Left kidney (tissue), 8 donors: ENCODE measurements at places on chromosomes 13 and 19. TPM values are rescaled to one million over a fixed set of nuclear protein-coding genes. Genes with fewer than 3 reads are reported as not detected.

DNA sequence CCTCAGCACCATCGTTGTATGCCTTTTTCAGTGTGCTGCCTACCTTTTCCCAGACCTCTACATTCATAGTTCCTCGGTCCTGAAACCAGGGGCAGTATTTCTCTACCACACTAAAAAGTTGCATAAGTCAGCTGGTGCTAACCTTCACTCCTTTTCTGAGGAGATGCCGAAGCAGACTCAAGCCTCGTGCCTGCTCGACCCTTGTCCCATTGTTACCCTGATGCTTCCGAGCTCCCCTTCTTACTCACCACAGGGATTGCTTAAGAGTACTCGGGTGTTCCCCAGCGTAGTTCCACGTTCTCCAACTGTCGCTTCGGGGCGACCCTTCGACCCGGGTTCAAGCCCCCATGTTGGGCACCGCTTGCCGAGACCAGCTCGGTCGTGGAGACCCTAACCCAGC, 19.0 kb upstream of the IL17D start:
- DNase-seq: no peak

GRCh38 chr13:98405107-98405571, 171.8 kb downstream of the STK24 start:
- DNase-seq: no peak

GRCh38 chr19:55099557-55100506, 17.6 kb downstream of the PPP1R12C start:
- DNase-seq: no peak

DNA sequence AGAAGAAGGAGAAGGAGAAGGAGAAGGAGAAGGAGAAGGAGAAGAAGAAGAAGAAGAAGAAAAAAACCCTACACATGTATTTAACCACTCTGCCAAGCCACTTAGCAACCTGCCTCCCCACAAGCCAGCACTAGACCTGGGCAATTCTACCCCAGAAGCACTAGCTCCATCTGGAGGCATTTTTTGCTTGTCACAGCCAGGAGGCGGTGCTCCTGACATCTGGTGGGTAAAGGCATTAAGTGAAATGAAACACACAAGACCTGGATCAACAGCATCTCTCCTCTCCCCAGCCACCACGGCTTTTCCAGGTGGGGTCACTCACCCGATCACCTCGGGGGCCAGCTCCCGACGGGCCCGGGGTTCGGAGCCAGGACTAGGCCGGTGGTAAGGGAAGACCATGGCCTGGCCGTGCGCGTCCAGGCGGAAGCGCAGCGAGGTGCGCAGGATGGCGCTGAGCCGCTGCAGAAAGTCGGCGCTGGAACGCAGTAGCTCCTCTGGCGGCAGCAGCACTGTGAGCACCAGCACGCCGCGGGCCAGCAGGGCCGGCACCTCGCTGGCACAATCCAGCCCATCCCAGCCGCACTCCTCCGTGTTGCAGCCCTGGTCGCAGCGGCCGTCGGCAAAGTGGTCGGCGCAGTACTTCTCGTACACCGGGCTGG, 26.9 kb downstream of the NOTCH3 start:
- no peak for DNase-seq

DNA sequence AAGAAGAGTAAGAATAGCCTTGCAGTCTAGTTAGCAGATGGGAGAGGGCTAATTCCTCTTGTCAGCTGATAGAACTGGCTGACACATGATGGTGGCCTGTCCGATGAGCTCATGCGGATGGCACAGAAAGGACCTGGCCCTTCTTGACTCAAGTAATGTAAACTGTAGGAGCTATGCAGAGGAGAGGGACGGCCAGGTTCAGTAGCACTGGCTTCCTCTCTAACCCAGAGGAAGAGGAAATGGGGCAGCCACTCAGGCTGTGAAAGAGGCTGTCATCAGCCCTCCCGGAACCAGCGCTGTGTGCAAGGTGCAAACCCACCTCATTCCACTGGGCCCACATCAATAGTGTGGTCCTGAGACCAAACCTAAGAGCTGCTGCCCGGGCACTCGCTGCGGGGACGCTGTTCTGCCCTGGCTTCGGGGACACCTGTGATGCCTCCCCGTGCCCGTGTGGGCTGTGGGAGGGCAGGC, 30.8 kb upstream of the USE1 start:
- no peak for DNase-seq

DNA sequence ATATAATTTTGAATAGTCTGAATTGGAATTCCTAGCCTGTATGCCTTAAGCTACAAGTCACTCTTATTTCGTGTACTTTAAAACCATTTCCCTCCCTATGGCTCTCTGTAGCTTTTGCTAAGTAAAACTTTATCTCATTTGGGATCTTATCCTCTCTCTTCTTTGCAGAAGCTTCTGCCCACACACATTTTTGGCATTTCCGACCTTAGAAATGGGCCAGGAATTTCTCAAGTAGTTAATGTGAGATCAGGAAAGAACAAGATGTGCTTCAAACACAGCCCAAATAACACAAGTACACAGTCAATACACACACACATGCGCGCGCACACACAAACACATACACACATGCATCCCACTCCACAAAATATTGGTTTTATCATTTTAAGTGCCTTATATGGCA, 931.0 kb upstream of the MIR17HG start:
- DNase-seq: no peak

- no peak for DNase-seq
Observed at GRCh38 chr19:3335431-3336350, 30.7 kb upstream of the NFIC start.

- no peak for DNase-seq
Observed at GRCh38 chr13:114066956-114067355, 65.5 kb downstream of the RASA3 start.

GRCh38 chr13:37216331-37216730, 110.9 kb upstream of the CSNK1A1L start:
- DNase-seq: no peak

GRCh38 chr13:28488376-28489005, 6.4 kb downstream of the FLT1 start:
- no peak for DNase-seq

GRCh38 chr19:42153672-42154433, 21.6 kb upstream of the POU2F2 start:
- no peak for DNase-seq

GRCh38 chr19:17323964-17324332, 10.7 kb downstream of the ANO8 start:
- no peak for DNase-seq

The EML2 gene
- polyA plus RNA-seq: 23.0 TPM

The KLF12 gene
- polyA plus RNA-seq: 29.0 TPM

The CEACAM20 gene
- not detected for polyA plus RNA-seq

The CDX2 gene
- polyA plus RNA-seq: not detected

The IRGC gene
- not detected for polyA plus RNA-seq

The ZNF536 gene
- polyA plus RNA-seq: 2.6 TPM
